Calu3 (cell line): ENCODE measurements at places on chromosomes 12 and 14. TPM values are rescaled to one million over a fixed set of nuclear protein-coding genes. Genes with fewer than 3 reads are reported as not detected.

DNA sequence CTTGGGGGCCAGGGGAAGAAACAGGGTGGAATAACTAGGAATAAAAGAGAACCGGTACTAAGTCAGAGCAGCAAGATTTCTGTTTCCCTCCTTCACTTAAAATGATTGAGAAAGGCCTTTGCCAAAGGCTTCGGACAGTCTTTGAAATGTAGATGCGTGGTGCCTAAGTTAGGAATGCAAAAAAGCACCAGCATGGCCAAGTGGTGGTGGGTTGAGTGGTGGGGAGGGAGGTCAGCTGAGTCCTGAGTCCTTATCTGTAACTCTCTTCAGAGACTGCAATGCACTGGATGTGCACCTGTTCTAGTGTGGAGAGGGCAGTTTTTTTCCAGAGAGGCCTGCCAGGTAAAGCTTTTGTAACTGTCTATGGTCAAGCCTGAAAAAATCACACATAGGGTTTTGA is 919.9 kb downstream of the FSCB start:
- no peak overlapping the region for H3K27ac ChIP-seq
- H3K4me1 ChIP-seq = no peaks in the 10 kb centered on the region
- no peak overlapping the region for H3K4me3 ChIP-seq
- H3K36me3 ChIP-seq = no peaks in the 10 kb centered on the region
- H3K27me3 ChIP-seq = no peaks in the 10 kb centered on the region

DNA sequence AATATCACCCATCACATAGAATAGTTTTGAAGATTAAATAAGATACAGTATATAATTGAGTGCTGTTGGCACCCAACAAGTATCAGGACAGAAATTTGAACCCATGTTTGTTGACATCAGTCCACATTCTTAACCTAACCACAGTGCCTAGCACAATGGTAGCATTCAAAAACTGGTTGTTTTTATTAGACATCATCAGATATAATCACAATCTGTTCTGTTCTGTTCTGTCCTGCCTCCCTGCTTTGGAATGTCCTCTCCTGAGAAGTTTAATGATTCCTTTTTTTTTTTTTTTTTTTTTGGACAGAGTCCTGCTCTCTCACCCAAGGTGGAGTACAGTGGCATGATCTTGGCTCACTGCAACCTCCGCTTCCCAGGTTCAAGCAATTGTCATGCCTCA is 476.6 kb downstream of the RMST start:
- peaks cover 84% of the 10 kb centered on the region for H3K4me1 ChIP-seq
- no peak overlapping the region for H3K4me3 ChIP-seq
- H3K36me3 ChIP-seq = peaks cover 13% of the 10 kb centered on the region
- peak; percentile 28 for DNase-seq
- peak overlapping the region; percentile 46 for H3K27ac ChIP-seq
- H3K27me3 ChIP-seq = no peaks in the 10 kb centered on the region

- H3K4me3 ChIP-seq = no peak overlapping the region
- DNase-seq = no peak
- H3K4me1 ChIP-seq = no peaks in the 10 kb centered on the region
Observed at GRCh38 chr12:16870845-16871244, 264.9 kb upstream of the LMO3 start.

GRCh38 chr12:97977870-97978405 is 515.3 kb downstream of the RMST start:
- no peaks in the 10 kb centered on the region for H3K27me3 ChIP-seq
- no peaks in the 10 kb centered on the region for H3K36me3 ChIP-seq
- no peak for DNase-seq

SP7 gene
- total RNA-seq = not detected in 2 replicates

- H3K27ac ChIP-seq = no peak overlapping the region
- no peak overlapping the region for H3K4me3 ChIP-seq
- no peak for DNase-seq
- H3K4me1 ChIP-seq = peaks cover 72% of the 10 kb centered on the region
Observed at GRCh38 chr12:67751381-67751928, 102.9 kb downstream of the DYRK2 start.

DNA sequence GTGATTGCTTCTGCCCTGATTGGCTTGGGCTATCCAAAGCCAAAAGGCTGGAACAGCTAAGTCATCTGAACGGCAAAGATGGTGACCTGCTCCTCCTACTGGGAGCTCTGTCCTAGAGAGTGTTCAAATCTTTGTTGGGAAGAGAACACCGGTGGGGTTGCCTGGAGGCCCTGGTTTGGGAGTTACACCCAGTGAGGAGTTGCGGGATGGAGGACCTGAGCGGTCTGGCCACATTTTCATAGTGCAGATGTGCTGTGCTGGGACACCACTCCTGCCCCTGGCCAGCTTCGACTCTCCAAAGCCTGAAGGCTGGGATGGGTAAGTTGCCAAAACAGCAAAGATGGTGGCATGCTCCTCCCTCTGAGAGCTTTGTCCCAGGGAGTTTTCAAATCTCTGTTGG is 795.4 kb downstream of the TRHDE start:
- no peaks in the 10 kb centered on the region for H3K4me1 ChIP-seq
- H3K27ac ChIP-seq = no peak overlapping the region
- no peak overlapping the region for H3K4me3 ChIP-seq
- no peaks in the 10 kb centered on the region for H3K36me3 ChIP-seq
- no peak for DNase-seq
- H3K27me3 ChIP-seq = no peaks in the 10 kb centered on the region

FLRT2 gene
- not detected in 2 replicates for total RNA-seq

ERBB3 gene
- total RNA-seq = 170 and 183 TPM in 2 replicates

DNA sequence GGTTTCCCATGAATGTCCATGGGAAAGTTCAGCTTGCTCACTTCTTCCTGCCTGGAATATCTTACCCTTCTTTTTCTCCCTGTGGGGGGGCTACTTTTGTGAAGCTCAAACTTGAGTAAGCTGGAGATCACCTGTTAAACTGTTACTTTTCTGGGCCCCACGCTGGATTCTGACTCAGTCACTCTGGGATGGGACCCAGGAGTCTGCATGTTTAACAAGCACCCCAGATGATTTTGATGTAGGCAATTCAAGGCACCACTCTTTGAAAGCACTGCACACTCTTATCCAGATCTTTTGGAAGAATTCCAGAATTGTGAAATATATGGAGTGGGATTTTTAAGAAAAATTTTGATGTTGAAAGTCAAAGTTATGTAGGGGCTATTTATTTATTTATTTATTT is 46.3 kb upstream of the IGF1 start:
- no peaks in the 10 kb centered on the region for H3K36me3 ChIP-seq
- no peaks in the 10 kb centered on the region for H3K27me3 ChIP-seq
- no peak for DNase-seq
- H3K27ac ChIP-seq = no peak overlapping the region

CCDC38 gene
- total RNA-seq = 0.24 TPM in 1 of 2 replicates, not detected in the other

DNA sequence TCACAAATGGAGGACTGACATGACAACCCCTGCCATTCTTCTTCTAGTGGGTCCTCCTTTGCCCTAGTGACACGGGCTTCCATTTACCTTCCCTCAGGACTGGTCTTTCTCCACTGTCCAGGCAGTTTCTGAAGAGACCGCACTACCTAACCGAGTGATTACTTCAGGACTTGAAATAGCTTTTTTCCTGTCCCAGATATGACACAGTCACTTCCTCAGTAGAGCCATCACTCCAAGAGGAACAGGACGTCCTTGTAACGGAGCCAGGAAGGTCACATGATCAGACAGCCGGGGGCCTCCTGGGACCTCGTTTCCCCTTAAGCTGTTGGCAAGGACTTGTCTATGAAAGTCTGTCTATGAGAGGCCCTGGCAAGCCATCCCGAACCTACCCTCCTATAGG is 62.3 kb downstream of the FOS start:
- no peaks in the 10 kb centered on the region for H3K36me3 ChIP-seq
- H3K4me3 ChIP-seq = no peak overlapping the region
- H3K27me3 ChIP-seq = peaks cover 77% of the 10 kb centered on the region
- no peak overlapping the region for H3K27ac ChIP-seq

KLRD1 gene
- total RNA-seq = 0.14 TPM in 1 of 2 replicates, not detected in the other

GRCh38 chr12:65622056-65622455 is 202.2 kb upstream of the HMGA2 start:
- no peak for DNase-seq
- H3K4me3 ChIP-seq = no peak overlapping the region
- H3K27me3 ChIP-seq = no peaks in the 10 kb centered on the region
- H3K36me3 ChIP-seq = no peaks in the 10 kb centered on the region

DNA sequence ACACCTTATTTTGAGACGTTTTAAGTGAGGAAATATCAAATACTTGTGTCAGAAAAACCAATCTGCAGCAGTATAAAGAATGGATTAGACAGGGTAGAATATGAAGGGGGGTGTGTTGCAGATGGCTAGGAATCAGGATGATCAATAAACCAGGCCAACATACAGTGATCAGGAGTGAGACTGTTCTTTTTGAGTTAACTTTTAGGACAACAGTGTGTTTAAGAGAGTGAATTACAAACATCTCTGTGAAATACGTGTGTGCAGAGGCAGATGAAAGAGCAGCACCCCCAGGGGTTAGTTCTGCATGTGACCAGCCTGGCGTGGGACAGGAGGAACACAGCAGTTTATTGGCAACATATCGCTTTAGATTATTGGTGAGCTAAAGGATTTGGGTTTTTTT is 10.6 kb upstream of the NRDE2 start:
- no peaks in the 10 kb centered on the region for H3K27me3 ChIP-seq
- H3K27ac ChIP-seq = no peak overlapping the region
- no peak for DNase-seq

GPRC5A gene
- total RNA-seq = 742 and 748 TPM in 2 replicates

DNA sequence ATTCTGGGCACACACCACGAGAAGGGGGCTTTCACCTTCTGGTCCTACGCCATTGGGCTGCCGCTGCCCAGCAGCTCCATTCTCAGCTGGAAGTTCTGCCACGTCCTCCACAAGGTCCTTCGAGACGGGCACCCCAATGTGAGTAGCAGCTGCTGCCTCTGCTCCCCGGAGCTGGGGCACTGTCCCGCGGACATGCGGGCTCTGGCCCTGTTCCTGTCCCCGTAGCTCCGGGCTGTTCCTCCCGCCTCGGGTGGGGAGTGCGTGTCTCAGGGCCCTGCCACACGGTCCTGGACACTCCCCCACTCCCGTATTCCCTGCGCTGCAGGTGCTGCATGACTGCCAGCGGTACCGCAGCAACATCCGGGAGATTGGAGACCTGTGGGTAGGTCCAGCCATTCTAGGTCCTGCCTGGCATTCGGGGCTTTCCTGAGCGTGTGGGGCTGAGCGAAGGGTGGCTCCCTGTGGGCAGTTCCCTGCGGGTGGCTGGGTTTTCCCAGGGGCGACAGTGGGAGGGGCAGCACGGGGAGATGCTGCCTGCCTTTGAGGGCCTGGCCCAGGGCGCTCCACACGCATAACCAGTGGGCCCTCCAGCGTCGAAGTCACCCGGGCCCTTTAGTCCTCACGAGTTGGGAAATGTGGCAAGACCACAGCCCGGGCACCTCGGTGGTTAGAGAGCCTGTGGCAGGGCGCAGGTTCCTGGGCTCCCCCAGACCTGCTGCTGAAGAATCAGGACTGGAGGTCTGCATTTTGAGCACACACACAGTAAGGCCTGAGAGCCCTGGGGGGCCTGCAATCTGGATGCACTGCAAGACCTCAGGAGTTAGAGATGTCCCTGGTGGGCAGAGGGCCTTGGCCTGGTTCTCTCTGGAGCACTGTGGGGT is 13.5 kb downstream of the HIP1R start:
- H3K27ac ChIP-seq = no peak overlapping the region
- no peak overlapping the region for H3K4me3 ChIP-seq
- H3K27me3 ChIP-seq = no peaks in the 10 kb centered on the region
- no peak for DNase-seq

SLC17A8 gene
- not detected in 2 replicates for total RNA-seq

- H3K4me1 ChIP-seq = no peaks in the 10 kb centered on the region
- H3K27ac ChIP-seq = no peak overlapping the region
- H3K27me3 ChIP-seq = no peaks in the 10 kb centered on the region
- H3K36me3 ChIP-seq = no peaks in the 10 kb centered on the region
- no peak overlapping the region for H3K4me3 ChIP-seq
Observed at GRCh38 chr12:31832740-31833729, 104.2 kb upstream of the AMN1 start.

- no peaks in the 10 kb centered on the region for H3K36me3 ChIP-seq
- peaks cover 7% of the 10 kb centered on the region for H3K27me3 ChIP-seq
- no peak overlapping the region for H3K4me3 ChIP-seq
- no peaks in the 10 kb centered on the region for H3K4me1 ChIP-seq
Observed at GRCh38 chr12:29700761-29701481, 82.8 kb downstream of the TMTC1 start.

- no peak for DNase-seq
- no peaks in the 10 kb centered on the region for H3K4me1 ChIP-seq
- no peak overlapping the region for H3K4me3 ChIP-seq
- H3K36me3 ChIP-seq = no peaks in the 10 kb centered on the region
Observed at GRCh38 chr12:28631831-28632230, 441.6 kb downstream of the CCDC91 start.

DNA sequence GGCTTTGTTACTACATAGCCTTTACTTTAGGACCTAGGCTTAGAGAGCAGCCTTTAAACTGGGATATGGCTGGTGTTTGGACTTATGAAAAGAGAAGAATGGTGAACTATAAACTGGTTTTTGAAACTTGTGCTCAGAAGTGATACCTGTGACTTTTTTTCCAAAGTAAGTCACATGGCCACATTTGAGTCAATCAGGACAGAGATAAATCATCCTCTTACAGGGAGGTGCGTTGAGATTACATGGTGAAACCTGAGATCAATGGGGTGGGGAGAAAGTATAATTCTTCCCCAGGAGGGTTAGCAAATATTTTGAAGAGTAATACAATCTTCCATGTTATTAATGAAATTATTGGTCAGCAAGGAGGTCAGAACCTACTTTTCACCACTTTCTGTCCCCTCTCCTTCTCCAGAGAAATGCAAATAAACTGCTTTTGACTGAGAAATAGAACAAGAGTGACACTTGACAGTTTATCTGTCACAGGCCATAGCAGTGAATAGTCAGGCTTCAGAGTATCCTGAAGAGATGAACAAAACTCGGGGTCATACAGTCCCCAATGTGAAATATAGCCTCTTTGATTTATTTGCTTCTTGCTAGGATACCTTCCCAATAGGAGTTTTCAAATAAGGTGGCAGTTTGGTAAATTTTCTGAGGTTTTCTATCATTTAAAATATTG is 11.1 kb upstream of the ZNF641 start:
- no peak for DNase-seq
- H3K27me3 ChIP-seq = no peaks in the 10 kb centered on the region
- H3K4me3 ChIP-seq = no peak overlapping the region
- no peaks in the 10 kb centered on the region for H3K4me1 ChIP-seq
- no peak overlapping the region for H3K27ac ChIP-seq
- no peaks in the 10 kb centered on the region for H3K36me3 ChIP-seq

- no peak for DNase-seq
- H3K4me1 ChIP-seq = no peaks in the 10 kb centered on the region
- peaks cover 5% of the 10 kb centered on the region for H3K36me3 ChIP-seq
- H3K27ac ChIP-seq = no peak overlapping the region
- H3K4me3 ChIP-seq = no peak overlapping the region
Observed at GRCh38 chr14:98598576-98598975, 673.4 kb downstream of the BCL11B start.

- H3K27me3 ChIP-seq = no peaks in the 10 kb centered on the region
- no peak overlapping the region for H3K4me3 ChIP-seq
- no peak for DNase-seq
- H3K36me3 ChIP-seq = no peaks in the 10 kb centered on the region
- peaks cover 13% of the 10 kb centered on the region for H3K4me1 ChIP-seq
- no peak overlapping the region for H3K27ac ChIP-seq
Observed at GRCh38 chr12:71312768-71313403, 126.7 kb upstream of the LGR5 start.

- no peak overlapping the region for H3K27ac ChIP-seq
- H3K4me1 ChIP-seq = no peaks in the 10 kb centered on the region
- no peaks in the 10 kb centered on the region for H3K36me3 ChIP-seq
- no peaks in the 10 kb centered on the region for H3K27me3 ChIP-seq
- no peak overlapping the region for H3K4me3 ChIP-seq
Observed at GRCh38 chr12:59678759-59679411, 83.1 kb downstream of the SLC16A7 start.

GRCh38 chr14:100857923-100858837 is 32.3 kb downstream of the MEG3 start:
- DNase-seq = no peak
- no peaks in the 10 kb centered on the region for H3K4me1 ChIP-seq
- no peak overlapping the region for H3K4me3 ChIP-seq
- H3K36me3 ChIP-seq = no peaks in the 10 kb centered on the region
